GM03348 (cell line): ENCODE measurements at places on chromosomes 4 and X.

GRCh38 chrX:73867144-73867543 is 304.1 kb downstream of the CHIC1 start:
- DNase-seq, result no peak

- peak; percentile 81 for DNase-seq
Observed at GRCh38 chr4:184648313-184649025, 778 bp downstream of the CASP3 start.

- DNase-seq, result peak; percentile 95
Observed at GRCh38 chrX:129931411-129932015, 25.5 kb downstream of the UTP14A start.

GRCh38 chr4:158111241-158111640 is 61.6 kb downstream of the GASK1B start:
- DNase-seq, result no peak

GRCh38 chr4:6960628-6961412 is 51.2 kb downstream of the TBC1D14 start:
- no peak for DNase-seq

DNA sequence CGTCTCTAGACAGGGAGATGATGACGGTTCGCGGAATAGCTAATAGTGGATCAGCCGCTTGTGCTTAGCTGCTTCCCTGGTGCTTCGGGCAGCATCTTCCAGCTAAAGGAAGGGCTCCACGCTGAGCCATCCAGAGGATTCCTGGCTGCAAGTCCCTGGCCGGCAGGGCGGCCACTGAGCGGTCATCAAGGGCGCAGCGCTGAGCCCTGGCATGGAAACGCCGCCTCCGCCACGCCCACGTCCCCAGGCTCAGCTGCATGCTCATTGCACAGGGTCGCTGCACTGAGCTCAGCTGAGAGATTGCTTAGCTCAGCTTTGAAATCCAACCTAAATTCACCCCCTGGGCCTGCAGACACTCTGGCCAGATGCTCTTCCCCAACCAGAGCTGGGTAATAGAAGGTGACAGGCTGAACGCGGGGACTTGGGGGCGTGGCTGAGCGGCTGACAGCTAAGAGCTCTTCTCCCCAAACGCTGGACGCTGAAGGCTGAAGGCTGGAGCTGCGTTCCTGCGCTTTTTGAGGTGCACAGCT is 118.2 kb upstream of the KIT start:
- peak; percentile 74 for DNase-seq

DNA sequence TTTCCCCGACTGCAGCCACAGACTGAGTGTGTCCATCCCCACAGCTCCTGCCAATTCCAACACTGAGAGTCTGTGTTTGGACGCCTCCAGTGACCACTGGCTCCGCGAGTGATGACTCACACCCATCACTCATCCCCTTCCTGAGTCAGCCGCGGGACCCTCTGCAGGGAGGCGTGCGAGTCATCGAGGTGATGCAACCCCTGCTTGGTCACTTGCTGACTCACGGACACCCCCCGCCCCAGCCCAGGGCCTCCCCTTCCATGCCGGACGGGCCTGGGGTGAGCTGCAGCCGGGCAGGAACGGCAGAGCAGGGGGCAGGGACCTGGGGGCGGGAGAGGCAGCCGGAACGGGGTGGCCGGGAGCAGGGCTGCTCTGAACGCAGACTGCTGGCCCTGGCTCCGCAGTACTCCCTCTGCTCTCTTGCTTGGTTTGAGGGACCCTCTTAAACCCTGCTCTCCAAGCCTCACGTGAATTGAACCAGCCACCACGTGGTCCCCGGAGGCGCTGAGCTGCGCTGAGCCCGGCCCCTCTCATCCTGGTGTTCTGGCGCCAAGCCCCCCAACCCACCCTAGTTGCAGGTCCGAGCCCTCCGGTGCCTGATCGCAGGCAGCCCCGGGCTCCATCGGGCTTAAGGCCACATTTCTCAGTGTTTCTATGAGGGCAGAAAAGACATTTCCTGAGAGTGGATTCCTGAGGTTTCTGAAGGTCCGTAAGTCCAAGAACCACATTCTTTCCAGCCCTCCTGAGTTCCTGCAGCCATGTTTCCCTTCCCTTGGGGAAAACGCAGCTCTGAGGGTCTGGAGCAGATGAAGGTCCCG is 32.4 kb downstream of the FGFRL1 start:
- DNase-seq, result peak; percentile 96

DNA sequence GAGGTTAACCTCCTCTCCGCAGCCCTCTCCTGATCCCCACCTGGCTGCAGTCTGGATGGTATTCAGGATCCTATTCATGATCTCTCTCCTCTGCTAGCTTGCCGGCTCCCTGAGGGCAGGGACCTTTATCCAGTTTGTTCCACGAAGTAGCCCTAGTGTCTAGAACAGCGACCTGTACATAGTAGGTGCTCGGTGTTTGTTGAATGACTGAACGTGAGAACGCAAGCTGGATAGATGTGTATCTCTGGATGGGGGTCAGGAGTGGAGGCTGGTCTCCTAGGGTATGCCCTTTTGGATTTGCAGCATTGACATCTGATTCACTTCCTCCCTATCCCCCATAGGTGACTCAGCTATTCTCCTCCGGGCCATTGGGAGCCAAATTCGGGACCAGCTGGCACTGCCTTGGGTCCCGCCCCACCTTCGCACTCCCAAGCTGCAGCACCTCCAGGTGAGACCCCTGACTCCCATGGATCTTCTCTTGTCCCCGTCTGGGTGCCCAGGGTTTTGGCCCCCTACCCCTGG is 7.3 kb downstream of the CCDC22 start:
- DNase-seq, result no peak

- no peak for DNase-seq
Observed at GRCh38 chr4:14157262-14157661, 529.7 kb upstream of the BOD1L1 start.

- no peak for DNase-seq
Observed at GRCh38 chr4:185695743-185696142, 116.3 kb downstream of the SORBS2 start.

GRCh38 chrX:142994988-142995387 is 30.7 kb upstream of the SPANXN4 start:
- no peak for DNase-seq

GRCh38 chrX:154349359-154349935 is 25.0 kb downstream of the FLNA start:
- DNase-seq, result no peak

GRCh38 chr4:23900636-23901035 is 10.8 kb upstream of the PPARGC1A start:
- no peak for DNase-seq

GRCh38 chrX:147191361-147191760 is 376.8 kb upstream of the CXorf51A start:
- DNase-seq, result no peak

GRCh38 chr4:123250843-123251242 is 145.8 kb upstream of the SPRY1 start:
- no peak for DNase-seq

DNA sequence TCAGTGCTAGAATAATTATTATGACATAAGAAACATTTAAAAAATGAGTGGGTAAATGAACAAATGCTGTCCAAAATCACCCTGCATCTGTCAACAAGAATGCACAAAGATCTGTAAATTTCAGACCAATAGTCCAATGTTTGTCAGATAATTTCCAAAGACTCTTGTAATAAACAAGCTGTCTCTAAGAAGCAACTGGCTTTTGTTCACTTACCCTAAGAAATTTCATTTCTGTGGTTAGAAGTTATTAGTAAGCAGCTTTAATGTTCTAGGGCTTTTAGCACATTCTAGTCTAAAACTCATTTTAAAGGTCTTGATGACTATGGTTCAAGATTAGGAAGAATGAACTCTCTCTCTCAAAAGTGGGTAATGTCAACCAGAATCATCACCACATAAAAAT is 560.3 kb upstream of the SMIM31 start:
- no peak for DNase-seq

DNA sequence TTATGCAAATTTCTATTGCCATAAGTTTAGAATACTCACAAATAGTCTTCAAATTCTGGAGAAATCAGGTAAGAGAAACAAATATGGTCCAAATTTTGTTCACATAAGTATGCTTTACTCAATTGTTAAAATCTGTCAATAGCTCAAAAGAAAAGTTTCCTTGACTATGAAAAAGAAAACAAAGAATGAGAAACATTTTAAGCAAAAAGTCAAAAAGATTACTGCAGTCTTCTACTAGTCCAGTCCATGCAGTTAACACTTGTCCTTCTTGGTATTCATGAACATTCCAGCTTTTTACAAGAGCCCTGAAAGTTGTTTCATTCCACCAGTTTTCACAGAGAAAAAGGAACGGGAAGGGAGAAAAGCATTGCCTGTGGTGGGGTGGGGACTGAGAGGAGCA is 54.7 kb upstream of the ZXDA start:
- DNase-seq, result no peak

DNA sequence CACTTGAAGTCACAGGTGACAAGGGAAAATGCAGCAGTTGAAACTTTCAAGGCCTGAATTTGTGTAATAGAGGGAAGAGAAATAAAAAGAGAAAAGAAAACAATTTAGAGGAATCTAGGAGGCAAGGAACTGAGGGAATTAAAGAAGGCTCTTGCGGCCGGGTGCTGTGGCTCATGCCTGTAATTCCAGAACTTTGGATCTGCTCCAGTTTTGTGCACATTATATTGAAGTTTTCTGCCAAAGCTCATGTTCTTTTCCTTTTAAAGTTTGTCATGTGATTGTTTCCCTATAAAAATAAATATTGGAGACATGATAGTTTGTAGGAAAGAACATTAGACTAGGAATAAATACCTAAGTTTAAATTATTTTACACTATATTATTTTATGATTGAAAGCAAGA is 433.9 kb upstream of the CPEB2 start:
- DNase-seq, result no peak

DNA sequence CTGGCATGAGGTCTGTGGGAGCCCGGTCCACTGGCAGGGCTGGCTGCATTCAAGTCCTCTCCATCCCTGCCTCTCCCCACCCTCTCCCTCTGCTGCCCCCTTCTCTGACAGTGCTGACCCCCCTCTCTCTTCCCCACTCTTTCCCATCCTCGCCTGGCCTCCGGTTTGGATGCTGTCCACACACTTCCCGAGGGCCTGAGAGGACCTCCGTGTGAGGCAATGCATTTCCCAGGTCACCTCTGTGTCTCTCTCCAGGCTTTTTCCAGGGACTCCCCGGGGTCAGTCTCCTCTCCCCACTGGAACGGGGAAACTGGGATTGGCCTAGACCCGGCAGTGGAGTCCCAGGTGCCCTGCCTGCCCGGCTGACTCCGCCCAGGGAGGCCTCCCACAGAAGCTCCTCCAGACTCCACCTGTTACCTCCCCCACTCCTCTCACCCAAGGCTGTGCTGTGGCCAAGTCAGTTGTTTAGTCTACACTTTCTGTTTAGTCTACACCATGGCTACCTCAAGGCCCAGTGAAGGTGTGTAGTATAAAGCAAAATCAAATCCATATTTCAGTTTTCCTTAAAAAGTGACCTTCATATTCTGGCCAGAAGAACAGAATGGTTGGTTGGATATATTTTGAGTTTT is 146.8 kb downstream of the PTTG2 start:
- DNase-seq, result no peak

GRCh38 chr4:13399257-13399656 is 84.9 kb downstream of the RAB28 start:
- DNase-seq, result peak; percentile 12

DNA sequence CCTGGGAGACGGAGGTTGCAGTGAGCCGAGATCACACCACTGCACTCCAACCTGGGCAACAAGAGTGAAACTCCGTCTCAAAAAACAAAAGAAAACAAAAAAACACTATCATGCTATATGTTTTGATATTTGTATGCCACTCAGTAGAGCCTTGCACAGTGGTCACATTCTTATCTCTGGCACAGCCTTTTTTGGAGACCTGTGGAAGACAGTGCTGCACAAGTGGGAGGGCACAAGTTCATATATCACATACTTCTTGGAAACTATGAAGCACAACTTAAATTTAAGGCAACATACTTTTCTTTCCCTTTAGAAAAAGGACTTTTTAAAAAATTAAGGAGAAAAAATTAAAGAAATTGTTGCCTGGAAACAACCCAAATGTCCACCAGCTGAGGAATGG is 14.4 kb upstream of the S100G start:
- no peak for DNase-seq

GRCh38 chr4:2412534-2412884 is 5.9 kb downstream of the ZFYVE28 start:
- no peak for DNase-seq

DNA sequence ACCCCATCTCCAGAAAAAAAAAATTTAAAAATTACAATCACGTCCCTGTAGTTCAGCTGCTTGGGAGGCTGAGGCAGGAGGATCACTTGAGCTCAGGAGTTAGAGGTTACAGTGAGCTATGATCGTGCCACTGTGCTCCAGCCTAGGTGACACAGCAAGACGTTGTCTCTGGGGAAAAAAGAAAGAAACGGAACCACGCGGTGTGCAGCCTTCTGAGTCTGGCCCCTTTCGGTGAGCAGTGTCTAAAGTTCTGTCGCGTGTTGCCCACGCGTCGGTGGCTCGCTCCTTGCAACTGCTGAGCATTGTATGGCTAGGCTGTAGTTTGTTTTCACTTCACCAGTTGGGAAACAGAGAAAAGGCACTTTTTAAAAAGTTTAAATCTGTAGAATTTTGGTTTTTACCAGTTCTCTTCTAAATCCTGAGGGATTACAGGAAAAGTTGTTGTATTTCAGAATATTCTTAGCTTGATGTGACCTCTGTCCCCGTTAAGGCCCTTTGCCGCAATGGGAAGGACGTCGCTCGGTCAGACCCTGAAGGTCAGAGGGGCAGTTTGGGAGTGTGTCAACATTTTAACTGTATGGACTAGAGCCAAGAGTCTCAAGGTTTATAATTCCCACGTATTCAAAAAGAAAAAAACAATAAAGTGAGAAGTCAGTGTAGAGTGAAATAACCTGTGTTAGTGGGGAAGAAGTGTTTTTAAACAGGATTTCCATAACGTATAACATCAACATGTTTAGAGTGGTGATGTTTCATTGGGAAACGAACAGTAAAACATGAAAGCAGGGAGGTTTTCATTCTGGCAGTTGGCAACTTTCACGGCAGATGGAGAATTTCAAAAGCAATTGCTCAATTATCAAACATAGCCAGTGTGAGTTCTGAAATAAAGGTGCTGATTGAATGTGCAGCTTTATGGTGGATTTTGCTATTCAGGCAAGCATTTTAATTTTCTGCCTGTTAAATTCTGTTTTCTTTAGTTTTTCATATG is 45.8 kb upstream of the MSANTD1 start:
- DNase-seq, result peak; percentile 28

GRCh38 chr4:72951147-72951546 is 118.4 kb downstream of the COX18 start:
- DNase-seq, result no peak

GRCh38 chr4:124890522-124890921 is 178.0 kb upstream of the ANKRD50 start:
- DNase-seq, result peak; percentile 23

GRCh38 chr4:139749338-139749737 is 83.7 kb downstream of the MGST2 start:
- no peak for DNase-seq
